Stimulated activated CD4-positive, alpha-beta T cell treated with anti-CD3 and anti-CD28 coated beads, Interleukin-15, amount 100 ng/mL, for 1 hour (primary cell): ENCODE measurements at places on chromosomes 5 and 9.

GRCh38 chr9:72012646-72013045 lies 47.8 kb downstream of the C9orf57 start:
- no peak for DNase-seq

GRCh38 chr9:122159925-122160246 lies 178 bp downstream of the MORN5 start:
- DNase-seq: no peak

- DNase-seq: no peak
Observed at GRCh38 chr9:110179734-110180133, 28.2 kb downstream of the C9orf152 start.

DNA sequence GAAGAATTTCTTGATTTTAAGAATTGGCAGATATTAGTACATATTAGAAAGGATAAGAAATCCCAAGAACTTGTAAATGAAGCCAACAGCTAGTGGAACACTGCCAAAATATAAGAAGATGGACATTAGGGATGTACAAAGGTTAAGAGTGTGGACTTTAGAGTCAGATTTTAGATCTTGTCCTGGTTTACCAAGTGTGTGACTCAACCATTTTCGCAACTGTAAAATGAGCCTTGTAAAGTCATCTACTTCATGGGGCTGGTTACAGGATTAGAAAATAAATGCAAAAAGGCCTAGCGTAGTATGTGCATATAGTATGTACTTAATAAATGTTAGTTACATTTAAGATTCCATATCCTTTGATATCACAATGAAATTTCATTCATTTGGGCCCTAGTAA lies 260.0 kb downstream of the RAB3C start:
- DNase-seq: no peak

DNA sequence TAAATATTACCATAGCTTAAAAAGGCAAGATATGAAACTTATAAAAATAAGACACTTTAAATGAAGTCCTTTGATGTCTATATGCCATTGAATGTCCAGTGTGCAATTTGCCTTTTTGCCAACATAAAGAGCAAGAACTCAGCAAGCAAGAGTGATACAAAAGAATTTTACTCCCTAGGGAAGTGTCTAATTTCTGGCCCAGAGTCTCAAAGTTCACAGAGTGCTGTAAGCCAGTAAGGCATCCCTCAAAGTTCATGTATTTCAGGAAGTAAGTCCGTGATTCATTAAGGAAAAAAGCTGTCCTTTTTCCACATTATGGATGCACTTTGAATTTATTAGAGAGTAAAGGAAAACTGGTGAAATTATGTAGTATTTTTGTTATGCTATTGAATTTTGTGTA lies 185.2 kb downstream of the CCDC171 start:
- DNase-seq: no peak

DNA sequence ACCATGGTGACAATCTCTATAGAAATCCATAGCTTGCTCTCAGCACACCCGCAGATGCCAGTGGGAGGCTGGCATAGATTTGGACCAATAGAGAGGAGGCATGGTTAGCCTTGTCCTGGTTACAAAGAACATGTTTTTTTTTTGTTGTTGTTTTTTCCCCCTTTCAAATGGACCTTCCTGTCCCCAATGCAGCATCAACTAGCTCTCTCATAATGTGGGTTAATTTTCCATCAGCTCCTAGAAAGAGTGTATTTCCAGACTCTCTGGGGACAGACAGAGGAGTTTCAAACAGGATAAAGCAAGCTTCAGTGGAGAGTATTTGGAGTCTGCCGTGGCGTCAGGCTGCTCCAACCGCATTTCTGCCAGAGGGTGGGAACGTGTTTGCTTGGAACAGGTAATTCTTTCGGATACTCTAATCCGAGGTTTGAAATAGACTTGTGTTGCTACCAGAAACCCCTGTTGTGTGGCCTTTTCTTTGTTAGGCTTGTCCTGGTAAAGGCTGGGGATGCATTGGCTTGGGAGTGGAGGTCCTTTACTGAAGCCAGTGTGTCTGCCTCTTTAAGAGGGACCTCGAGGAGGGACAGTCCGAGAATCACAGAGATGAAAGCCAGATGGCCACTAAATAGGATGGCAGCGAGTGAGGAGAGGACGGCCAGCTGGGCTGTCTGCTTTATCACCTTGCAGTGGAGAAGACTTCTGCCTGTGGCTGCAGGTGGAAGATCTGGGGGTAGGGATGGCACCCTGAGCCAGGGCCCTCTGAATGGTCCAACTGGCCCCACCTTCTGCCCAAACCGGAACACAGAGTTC lies 130.5 kb upstream of the CPEB4 start:
- no peak for DNase-seq

DNA sequence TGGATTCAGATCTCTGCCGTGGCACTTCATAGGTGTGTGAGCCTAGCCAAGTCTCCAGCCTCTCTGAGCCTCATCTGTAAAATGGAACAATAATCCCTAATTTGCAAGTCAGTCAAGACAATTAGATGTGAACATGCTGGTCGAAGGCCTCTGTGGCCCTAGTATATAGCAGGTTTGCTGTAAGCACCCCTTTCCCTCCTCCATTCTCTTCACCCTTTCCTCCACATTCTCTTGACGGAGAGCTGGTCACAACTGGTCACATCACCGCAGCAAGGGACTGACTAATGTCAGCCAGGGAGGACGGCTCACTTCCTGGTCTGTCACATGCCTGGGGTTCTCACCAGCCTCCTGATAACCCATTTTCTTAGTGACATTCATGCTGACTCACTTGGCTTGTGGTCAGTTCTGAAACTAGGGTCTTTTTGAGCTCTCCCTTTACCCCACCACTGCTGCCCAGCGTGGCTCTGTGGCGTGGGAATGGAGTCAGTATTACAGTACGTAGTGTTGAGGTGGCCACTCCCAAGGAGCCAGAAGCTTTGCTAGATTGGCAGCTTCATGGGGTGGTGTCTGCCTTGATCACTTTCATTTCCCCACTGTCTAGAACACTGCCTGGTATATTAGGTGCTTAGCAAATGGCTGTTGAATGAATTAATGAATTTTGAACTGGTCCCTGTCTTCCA lies 47.8 kb downstream of the ERGIC1 start:
- no peak for DNase-seq

DNA sequence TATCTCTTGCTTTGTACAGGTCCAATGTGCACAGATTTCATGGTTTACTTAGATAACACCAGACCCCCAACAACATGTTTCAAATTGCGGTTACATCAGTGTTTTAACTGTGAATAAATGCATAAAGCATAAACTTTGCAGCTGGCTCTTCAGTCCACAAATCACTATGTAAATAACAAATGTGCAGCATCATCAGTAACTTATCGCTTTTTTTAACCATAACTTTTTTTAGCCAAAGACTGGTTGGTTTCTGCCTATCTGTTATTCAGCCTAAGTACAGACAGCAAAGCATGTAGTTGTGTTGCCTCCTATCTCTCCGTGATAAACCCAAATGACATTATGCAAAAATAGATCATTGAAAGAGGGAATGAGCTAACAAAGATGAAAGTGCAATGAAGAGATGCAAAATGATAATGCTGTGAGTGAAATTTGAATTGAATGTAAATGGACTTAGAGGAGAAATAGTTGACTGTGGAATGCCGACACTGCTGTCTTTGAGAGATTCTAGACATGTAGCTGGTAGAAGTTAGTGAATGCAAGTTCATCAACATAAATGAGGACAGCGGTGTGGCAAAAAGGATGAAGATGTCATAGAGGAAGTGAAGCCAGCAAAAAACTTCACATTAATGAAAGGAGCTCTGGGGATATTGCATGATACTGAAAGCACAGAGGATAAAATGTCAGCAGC lies 108.8 kb downstream of the PDE8B start:
- no peak for DNase-seq

DNA sequence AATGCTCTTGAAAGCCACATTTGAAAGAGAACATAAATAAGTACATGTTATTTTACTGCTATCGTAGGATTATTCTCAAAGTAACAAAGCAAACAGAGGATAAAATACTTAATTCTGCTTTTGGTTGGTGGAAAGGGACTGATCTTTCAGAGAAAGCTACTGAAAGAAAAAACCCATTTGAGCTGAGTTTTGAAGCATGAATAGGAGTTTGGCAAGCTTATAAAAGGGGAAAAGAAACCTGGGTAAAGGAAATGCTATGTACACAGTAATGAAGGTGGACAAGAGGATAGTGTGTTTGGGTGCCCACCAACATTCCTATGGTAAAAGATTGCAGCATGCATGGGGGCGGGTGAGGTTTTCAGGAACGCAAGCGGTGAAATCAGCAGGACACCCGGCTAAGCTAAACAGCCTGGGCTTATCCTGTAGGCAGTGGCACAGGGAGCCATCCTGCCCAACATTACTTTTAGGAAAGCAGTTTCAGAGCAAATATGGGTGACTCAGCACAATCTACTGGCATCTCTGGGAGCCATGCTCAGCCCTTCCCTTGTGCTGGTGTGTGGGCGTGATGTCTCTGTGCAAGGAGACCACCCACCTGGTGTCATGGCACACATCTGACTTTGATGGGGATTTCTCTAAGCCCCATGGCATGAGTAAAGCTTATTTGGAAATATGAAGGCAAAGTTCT lies 673.9 kb upstream of the KLF4 start:
- no peak for DNase-seq

GRCh38 chr5:33261305-33261704 lies 179.5 kb upstream of the TARS1 start:
- DNase-seq: no peak

DNA sequence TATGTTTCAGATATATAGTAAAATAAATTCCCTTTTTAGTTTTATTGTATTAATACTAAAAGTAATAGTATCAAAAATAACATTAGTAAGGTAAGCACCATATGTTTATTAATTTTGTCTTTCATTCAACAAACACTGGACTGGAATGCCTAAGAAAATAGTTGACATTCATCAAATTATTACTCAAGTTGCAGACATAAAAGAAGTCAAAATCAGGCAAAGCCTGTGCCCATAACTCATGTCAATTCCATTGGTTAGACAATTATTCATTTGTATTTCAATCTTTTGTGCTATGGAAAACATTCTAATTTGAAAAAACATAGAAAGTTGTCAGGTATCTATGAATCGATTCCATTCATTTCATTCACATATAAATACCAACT lies 158.9 kb downstream of the CEMIP2 start:
- no peak for DNase-seq

GRCh38 chr5:140340605-140341121 lies 5.7 kb downstream of the HBEGF start:
- no peak for DNase-seq

DNA sequence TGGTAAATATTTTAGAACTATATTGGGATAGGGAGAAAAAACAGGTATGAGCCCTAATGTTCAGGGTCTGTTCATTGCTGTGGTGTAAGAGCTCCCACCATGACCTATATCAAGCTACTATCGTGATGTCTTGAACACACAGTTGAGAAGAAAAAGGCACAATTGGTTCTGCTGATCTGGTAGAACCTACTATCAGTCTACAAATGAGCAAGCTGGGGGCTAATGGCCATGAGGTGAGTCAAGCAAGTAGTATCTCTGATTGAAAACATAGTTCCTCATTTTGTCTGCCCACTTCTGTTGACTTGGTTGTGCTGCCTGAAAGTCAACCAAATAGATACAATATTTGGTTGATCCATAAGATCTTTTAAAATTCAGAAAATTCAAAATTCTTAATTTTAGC lies 1026.3 kb downstream of the CDH12 start:
- no peak for DNase-seq

DNA sequence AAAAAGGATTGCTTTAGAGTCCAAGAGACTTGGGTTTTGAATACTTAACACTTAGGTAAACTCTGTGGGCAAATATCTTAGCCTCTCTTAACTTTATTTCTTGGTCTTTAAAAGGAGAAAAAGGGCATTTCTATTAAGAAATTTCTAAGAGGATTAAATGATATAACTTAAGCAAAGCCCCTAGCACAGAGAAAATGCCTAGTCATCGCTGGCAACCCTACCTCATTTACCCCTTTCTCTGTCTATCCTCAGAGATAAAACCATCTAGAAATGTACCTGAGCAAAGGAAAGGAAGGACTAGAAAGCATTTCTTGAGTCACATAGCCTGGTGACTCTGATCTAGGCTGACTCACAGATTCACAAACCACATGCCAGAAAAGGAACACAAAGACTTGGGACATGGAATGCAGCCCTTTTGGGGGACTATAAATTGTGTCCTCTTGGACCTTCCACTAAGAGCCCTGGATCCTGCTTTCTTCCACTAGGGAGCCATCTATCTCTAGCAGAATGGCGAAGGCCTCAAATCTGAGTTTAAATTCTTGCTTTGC lies 120.6 kb downstream of the FOXD1 start:
- no peak for DNase-seq

- DNase-seq: no peak
Observed at GRCh38 chr5:23840083-23840482, 332.7 kb downstream of the PRDM9 start.

- no peak for DNase-seq
Observed at GRCh38 chr9:6506571-6506970, 93.6 kb downstream of the UHRF2 start.

- no peak for DNase-seq
Observed at GRCh38 chr9:89304020-89304833, 6.8 kb upstream of the CKS2 start.

DNA sequence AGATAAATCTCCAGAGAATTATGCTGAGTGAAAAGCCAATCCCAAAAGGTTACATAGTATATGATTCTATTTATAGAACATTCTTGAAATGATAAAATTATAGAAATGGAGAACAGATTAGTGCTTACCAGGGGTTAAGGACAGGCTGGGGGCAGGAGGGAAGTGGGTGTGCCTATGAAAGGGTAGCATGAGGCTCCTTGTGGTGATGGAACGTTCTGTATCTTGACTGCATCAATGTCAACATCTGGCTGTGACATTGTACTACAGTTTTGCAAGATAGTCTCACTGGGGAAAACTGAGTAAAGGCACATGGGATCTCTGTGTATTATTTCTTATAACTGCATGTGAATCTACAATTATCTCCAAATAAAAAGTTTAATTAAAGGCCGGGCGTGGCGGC lies 22.3 kb downstream of the ORM2 start:
- DNase-seq: no peak

- DNase-seq: no peak
Observed at GRCh38 chr5:128412145-128412930, 125.7 kb downstream of the FBN2 start.

DNA sequence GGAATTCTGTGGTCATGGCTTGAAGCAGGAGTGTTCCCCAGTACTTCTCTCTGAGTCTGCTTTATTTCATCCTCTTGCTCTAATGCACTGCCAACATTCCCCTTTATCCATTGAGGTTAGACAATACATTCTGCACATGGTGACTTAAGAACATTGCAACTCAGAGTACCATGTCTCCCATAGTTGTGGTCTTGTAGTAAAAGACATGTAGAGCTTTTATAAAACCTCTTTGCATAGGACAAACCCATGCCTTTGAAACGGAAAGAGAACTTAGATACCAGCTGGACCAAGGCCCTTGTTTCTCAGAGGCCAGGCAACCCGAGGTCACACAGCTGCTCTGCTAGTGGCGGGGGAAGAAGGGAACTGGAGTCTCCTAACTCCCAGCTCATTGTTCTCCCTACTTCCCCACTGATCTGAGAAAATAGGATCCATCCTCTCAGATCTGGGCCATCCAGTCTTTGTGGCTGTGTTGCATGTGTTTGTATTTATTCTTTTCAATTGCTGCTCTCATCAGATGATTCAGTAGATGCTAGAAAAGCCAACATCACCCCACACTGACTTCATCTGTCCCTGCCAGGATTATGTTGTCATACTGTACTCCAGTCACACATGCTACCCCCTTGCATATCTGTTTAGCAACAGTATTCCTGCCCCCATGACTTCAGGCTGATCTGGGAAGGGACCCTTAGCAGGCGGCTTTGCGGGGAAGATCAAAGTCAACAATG lies 236.9 kb downstream of the SAXO1 start:
- DNase-seq: no peak
